ENCODE measurements at places on chromosomes 2 and 18.
A peak's percentile ranks its signal among the peaks of the same experiment; 100 is the strongest.

- DNase-seq = peak; percentile 11
These were observed 11.6 kb upstream of the EIF2AK2 start for GRCh38 chr2:37168217-37168981.

DNA sequence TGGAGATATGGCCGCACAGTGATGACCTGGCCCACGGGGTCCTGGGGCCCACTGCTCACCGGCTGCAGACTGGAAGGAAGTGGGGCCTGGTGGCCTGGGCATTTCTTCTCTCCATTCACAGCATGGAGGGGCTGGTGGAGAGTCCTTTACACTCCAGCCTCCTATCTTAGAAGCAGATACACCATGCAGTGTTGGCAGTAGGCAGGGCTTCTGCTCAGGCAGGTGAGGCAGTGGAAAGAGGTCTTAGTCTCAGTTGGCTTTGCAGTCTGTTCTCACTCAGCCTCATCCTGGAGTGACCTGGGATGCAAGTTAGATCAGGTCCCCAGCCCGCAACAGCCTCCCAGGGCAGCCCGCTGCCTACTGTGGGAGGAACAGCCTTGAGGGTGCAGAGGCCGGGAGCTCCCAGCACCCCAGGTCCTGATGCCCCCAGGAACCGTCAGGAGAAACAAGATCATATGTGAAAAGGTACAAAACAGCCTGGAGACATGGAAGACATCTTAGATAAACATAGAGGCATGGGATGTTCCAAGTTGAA, 45.8 kb upstream of the OTOS start:
- no peak for DNase-seq

GRCh38 chr2:106868275-106868674, 17.7 kb downstream of the ST6GAL2 start:
- DNase-seq = no peak

GRCh38 chr2:224801360-224801759, 85.2 kb upstream of the CCDC195 start:
- DNase-seq = no peak

GRCh38 chr2:143716522-143716921, 587.3 kb downstream of the ARHGAP15 start:
- DNase-seq = no peak

DNA sequence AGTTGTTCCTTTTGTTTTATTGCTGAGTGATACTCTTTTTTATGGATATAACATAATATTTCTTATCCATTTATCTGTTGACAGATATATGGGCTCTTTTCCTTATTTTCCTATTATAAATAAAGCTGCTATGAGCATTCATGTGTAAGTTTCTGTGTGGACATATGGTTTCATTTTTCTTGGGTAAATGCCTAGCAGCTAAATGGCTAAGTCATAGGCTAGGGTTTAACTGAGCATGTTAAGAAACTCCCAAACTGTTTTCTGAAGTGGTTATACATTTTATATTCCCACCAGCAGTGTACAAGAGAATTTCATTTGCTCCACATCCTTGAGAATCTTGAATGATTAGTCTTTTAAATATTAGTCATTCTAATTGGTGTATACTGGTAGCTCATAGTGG, 786.6 kb upstream of the CDH2 start:
- DNase-seq = no peak

- DNase-seq = no peak
These were observed 8.3 kb upstream of the ARHGEF4 start for GRCh38 chr2:130828461-130828860.

- DNase-seq = no peak
These were observed 79.2 kb downstream of the LAMA1 start for GRCh38 chr18:7038330-7038851.

DNA sequence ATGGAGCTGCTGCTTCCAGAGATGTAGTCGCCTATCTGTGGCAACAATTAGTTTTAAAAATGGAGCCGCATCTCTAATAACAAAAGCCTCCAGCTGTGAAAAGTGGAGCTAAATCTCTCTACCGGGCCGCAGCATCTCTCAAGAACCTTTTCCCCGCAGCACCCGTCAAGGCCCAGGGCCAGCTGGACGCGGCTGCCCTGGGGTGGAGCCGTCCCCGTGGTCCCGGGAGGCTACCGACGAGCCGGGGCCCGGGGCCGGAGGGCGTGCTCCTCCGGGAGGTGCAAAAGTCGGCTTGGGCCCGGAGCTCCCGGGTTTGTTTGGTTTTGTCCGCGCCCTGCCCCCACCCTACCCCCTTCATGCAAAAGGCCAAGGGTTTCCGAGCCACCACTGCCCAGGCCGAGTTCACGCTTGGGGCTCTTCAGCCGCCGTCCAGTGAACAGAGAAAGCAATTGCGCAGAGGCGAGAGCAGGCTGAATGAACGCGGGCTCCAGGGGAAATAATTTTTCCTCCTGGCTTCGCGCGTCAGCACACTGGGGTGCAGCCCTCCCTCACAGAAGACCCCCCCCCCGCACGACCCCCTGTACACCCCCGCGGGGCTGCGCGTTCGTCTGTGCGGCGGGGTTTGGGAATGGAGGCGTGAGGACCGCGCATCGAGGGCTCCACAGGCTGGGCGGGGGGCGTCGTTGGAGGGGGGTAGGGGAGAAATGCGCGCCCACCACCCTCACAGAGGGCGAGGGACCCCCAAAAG, 557 bp upstream of the GREB1L start:
- no peak for DNase-seq

DNA sequence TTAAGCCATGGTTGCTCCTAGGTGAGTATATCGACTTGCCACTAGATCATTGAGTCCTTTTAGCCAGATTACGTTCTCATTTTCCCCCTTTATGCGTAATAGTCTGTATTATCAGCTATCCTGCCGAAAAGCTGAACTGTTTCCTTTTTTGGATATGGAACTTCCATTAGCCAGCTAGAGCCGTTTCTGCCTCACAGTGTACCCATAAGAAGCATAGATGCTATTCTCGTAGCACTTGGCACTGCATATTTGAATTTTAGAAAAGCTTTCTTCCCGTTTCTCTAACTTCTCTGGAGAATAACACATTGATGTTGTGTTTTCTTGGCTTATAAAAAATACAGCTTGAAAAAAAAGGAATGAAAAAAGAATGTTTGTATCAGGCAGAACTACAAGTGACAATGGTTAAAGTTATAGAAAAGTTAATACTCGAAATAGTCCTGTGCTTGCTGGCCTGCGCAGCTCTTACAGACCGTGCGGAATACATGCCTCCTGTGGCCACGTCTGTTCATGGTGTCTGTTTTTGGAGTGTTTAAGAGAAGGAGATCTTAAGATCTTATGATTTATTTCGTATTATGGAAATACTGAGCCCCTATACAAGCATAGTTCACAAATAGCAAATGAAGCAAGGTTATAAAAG, 710 bp downstream of the DUSP19 start:
- DNase-seq = no peak

DNA sequence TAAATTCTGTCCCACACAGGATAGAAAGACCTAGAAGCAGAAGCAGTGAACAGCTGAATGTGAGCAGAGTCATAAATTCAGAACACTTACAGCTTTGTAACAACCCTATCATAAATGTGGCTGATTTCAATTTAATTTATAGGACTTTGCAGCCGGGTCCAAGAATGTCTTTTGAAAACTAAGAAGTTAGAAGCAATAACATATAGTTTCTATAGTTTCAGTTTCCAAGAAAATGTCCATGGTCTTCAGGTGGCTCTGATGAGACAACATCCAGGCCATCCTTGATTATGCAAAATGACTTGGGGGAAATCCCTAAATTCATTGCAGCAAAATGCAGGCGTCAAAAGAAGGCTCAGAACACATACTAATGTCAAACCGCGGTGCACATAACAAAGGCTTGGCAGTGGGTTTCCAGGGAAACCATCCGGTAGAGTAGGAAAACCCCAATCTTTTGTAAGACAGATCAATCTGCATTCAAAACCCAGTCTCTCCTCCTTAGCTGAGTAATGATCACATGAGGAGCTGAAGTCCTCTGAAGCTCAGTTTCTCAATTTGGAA, 442.2 kb upstream of the ID2 start:
- DNase-seq = peak; percentile 76

DNA sequence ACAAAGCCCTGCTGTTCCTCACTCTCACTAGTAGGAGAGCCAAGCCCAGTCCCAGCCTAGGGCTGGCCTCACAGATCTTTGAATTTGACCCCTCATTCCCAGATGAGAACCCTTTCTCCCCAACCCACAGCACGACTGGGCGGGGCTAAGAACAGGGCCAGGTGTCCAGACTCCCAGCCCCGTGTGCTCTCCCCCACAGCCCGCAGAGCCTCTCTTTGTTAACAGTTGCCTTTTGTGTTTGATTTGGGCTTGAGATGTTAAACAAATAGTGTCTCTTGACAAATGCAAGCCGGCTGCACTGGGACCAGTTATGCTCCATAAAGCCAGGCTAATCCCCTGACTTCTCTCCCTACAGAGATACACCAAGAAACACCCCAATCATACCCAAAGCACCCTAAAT, 4.7 kb upstream of the KCNK3 start:
- no peak for DNase-seq

- no peak for DNase-seq
These were observed 559 bp downstream of the MYL12A start for GRCh38 chr18:3248062-3248657.

DNA sequence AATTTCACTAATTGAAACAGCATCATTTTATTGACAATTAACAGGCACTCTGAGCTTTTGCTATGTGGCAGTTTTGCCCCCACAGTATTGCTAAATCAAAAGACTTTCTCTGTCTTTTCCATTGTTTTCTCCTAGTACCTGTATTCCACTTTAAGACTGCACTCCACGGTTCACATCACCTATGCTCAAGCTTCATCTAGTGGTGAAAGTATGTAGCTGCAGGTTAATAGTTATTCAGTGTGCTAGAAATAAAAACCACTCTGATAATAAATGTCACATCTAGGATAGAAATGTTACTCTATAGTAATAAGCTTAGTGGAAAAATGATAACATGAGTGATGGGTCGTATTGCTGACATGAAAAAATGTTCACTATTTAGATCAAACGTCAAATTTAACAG, 24.6 kb downstream of the ARL6IP6 start:
- peak; percentile 12 for DNase-seq

- no peak for DNase-seq
These were observed 6.5 kb downstream of the WIPF1 start for GRCh38 chr2:174590928-174591648.

DNA sequence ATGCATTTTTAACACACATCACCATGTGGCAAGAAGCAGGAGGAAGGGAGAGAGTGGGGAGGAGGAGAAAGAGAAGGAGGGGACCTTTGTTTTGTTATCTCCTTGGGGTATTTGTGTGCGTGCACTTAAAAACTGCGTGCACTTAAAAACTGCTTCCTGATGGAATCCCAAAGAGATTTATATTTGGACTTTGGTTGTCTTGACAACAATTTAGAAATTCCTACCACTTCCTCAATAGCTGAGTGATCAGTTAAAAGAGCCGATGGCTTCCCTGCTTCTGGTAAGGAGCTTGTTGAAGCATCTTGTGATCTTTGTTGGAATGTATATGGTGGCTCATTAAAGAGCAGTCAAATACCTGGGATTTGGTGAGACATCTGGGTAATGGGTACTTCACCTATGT, 4.5 kb downstream of the RAB31 start:
- no peak for DNase-seq

DNA sequence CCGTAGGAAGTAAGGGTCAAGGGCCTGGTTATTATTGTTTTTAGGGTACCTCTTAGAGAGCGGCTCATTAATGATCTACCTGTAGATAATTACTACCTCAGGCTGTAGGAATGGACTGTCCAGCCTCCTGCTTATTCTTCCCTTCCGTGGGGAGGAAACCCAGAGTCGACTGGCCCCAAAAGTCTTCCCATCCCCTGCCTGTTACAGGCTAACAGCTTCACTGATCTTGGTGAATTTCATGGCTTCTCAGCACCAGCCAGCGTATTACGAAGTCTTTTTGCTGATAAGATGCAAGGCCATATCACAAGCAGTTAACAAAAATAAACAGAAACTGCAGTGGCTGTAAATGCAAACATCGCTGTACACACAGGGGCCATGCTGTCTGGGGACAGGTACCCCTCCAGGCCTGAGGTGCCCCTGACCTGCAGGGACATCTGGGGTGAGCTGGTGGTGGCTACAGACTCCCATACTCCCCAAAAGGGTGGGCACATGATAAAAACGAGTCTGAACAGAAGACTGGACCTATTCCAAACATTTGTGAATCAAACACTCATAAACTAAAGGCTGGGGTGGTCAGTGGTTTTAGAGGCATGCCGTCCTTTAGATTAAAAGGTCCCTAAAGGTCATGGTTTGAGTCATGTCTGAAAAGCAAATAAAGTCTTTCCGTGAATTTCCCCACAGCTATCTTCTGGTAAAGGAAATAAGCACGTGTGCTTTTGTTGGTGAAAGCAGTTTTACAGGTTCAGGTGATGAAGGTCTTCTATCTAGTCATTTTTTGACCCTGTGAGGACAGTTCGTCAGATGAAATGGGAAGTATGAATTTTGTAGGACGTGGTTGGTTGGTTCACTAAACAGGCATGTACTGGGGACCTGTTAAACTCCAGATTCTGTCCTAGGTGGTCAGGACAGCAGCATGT, 36.7 kb downstream of the TTC39C start:
- no peak for DNase-seq

DNA sequence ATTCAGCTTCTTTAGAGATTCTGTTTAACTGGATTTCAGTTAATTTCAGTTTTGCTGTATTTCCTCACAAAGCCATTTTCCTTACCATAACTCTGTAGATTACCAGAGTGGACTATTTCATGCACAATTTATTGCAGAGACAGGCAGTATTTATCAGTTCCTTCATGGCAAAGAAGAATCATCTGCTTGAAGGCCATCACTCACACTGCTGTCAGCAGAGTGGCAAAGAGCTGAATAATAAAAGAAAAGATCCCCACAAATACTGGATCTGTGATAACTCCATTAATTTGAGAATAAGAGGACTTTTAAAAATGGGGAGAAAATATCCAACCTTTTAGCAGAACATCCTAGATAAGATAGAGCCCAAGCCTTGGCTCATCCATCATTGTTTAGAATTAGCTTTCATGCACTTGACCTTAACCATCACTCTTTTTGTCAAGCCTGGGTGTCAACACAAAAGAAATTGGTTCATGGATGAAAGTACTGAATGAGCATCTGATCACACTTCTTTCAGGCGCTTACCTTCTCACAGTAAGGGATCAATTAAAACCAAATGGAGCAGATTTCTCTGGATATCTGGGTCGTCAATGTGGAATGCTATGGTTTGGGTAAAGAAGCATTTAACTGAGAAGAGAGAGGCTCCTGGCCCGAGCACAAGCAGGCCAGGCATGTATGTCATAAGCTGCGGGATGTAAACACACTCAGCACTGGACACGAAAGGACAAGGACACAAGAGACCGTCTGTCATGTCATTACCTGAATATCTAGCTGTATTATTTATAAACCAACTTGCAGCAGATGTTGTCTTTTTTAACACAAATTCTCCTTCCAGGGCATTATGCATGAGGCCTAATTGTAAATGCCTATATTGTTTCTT, 376.2 kb downstream of the ZNF521 start:
- DNase-seq = no peak

- no peak for DNase-seq
These were observed 94.8 kb downstream of the GFPT1 start for GRCh38 chr2:69292256-69292655.

- DNase-seq = peak; percentile 65
These were observed 435.6 kb upstream of the HS6ST1 start for GRCh38 chr2:128754246-128754724.

All from T-helper 2 cell (primary cell).